Transverse colon (tissue), 4 donors: ENCODE measurements at places on chromosomes 1 and 21. TPM values are rescaled to one million over a fixed set of nuclear protein-coding genes. Genes with fewer than 3 reads are reported as not detected.

DNA sequence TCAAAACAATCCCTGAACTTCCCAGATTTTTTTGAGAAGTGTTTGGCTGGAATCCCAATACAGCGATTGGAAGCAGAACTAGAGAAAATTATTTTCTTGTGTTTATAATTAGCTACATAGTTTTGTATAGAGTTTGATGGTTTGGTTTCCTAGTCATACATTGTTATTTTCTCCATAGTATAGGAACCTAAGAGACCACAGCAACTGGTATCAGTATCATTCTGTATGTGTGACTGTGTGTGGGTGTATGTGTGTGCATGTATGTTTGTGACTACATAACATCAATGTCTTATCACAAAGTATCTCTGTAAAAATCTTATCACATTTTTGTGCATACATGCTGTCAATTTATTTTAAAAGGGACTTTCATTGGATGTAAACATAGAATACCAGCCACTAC is 780.5 kb downstream of the MRPL39 start:
- no peaks in the 10 kb centered on the region for H3K27me3 ChIP-seq
- H3K27ac ChIP-seq, result no peak overlapping the region
- no peaks in the 10 kb centered on the region for H3K4me1 ChIP-seq

GRCh38 chr1:168485048-168485447 is 58.7 kb downstream of the XCL2 start:
- H3K27me3 ChIP-seq, result no peaks in the 10 kb centered on the region
- no peaks in the 10 kb centered on the region for H3K36me3 ChIP-seq
- no peak overlapping the region for H3K4me3 ChIP-seq

The ADAM15 gene
- 196 TPM for total RNA-seq

GRCh38 chr1:51518586-51519047 is 449 bp downstream of the EPS15 start:
- H3K4me1 ChIP-seq, result peaks cover 6% of the 10 kb centered on the region
- peak overlapping the region; percentile 96 for H3K27ac ChIP-seq
- H3K36me3 ChIP-seq, result no peaks in the 10 kb centered on the region
- peak; percentile 80 for DNase-seq

DNA sequence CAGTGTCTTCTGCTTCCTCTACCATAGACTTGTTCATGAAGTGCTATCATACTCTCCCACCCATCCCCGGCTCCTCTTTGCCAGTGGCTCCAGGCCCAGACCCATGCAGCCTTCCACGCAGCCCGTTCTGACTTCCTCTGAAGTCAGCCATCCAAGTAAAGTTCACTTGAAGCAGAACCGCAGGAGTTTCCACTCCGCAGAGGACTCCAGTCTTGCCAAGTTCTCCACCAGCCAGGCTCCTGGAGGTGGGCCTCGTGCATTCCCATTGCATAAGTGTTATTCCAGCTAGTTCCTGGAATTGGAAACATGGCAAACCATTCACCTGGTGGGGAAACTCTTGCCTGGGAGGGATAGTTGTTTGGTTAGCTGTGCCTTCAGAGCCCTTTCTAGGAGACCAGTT is 185.1 kb downstream of the PLPP3 start:
- no peak for DNase-seq
- H3K4me3 ChIP-seq, result no peak overlapping the region
- no peaks in the 10 kb centered on the region for H3K36me3 ChIP-seq
- no peaks in the 10 kb centered on the region for H3K27me3 ChIP-seq
- no peaks in the 10 kb centered on the region for H3K4me1 ChIP-seq

The ATP6V1G3 gene
- not detected for total RNA-seq

GRCh38 chr21:38930853-38931252 is 125.1 kb downstream of the ETS2 start:
- no peaks in the 10 kb centered on the region for H3K36me3 ChIP-seq
- H3K4me1 ChIP-seq, result peaks cover 3% of the 10 kb centered on the region
- no peaks in the 10 kb centered on the region for H3K27me3 ChIP-seq
- no peak overlapping the region for H3K4me3 ChIP-seq

DNA sequence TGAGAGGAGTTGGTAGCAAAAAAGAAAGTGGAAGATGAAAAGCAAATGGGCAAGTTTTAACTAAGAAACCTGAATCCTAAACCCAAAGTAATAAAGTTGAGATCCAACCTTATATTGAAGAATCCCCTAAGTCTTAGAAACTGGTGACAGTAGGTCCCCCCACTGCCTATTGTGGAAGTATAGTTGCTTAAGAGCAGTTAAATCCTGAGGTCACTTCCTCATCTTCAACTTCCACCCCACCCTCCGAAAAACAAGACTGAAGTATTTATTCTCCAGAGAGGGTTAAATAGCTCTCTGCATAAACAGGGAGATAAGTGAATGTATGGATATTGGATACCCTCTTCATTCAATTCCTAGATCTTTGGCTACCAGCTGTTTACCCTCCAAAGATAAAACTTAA is 3.3 kb upstream of the DSTYK start:
- no peaks in the 10 kb centered on the region for H3K36me3 ChIP-seq
- H3K4me1 ChIP-seq, result peaks cover 6% of the 10 kb centered on the region
- no peak overlapping the region for H3K27ac ChIP-seq
- no peak for DNase-seq
- H3K27me3 ChIP-seq, result no peaks in the 10 kb centered on the region
- H3K4me3 ChIP-seq, result no peak overlapping the region

DNA sequence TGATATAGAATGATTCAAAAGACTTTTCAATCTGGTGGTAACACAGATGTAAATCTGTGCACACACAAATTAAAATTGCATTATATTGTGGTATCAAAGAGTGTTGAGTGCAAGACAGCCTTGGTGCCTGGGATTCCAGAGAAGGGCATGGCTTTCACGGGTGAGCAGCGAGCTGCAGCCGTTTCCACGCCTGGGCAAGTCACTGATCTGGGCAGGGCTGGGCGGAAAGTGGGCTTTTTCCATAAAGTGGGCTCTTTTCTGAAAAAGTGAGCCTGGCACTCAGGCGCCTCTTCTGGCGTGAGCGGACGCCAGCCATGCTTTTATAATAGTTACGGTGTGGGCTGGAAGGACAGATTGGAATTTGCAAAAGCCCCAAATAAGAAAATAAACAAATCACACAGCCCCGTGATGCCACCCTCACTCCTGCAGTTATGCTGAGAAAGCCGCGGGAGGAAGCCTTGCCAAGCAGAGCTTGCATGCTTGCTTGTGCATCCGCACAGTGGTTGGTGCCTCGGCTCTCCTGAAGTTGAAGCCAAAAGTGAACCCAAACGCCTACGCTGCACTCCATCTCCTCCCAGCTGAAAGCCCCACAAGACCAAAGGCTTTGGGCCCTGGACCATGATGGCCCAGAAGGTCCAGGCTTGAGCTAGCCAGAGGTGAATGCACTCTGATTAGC is 7.1 kb upstream of the C1orf115 start:
- DNase-seq, result no peak
- H3K4me3 ChIP-seq, result no peak overlapping the region
- no peaks in the 10 kb centered on the region for H3K36me3 ChIP-seq
- no peaks in the 10 kb centered on the region for H3K27me3 ChIP-seq
- no peaks in the 10 kb centered on the region for H3K4me1 ChIP-seq

GRCh38 chr1:31793586-31794285 is 22.1 kb downstream of the SPOCD1 start:
- no peak overlapping the region for H3K27ac ChIP-seq
- peaks cover 7% of the 10 kb centered on the region for H3K27me3 ChIP-seq
- H3K36me3 ChIP-seq, result no peaks in the 10 kb centered on the region

The ANGPTL7 gene
- total RNA-seq, result 0.55 TPM

DNA sequence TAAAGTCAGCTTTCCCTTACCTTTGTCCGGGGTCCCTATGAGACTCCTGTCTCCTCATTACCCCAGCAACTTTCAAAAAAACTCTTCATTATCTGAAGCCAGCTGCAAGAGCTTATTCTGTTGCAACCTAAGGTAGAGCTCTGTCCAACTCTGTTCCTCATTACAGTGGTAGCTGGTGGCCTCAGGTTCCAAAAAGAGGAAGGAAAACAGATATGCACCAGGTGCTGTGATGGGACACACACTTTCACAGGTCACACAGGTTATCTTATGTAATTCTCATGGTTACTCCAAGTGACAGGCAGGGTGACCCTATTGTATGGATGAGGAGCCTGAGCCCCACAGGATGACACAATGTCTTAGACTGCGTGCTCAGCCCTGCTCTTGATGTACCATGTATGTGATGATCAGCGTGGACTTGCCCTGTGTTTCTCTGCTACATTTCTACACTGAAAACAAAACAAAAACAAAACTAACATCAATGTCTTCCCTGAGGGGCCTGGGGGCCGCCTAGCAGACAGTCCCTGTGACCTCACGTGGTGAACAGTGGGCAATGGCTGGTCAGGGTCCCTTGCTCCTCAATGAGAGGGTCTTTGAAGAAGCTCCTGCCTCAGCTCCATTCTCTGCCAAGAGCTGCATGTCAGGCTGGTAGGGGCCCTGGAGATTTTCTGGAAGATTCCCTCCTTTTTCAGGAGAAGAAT is 9.7 kb upstream of the TENT5C start:
- H3K27me3 ChIP-seq, result no peaks in the 10 kb centered on the region
- H3K4me3 ChIP-seq, result no peak overlapping the region
- no peak overlapping the region for H3K27ac ChIP-seq

The FCMR gene
- total RNA-seq, result 1.1 TPM

GRCh38 chr21:36889401-36889800 is 77.1 kb downstream of the HLCS start:
- peaks cover 10% of the 10 kb centered on the region for H3K36me3 ChIP-seq
- DNase-seq, result no peak
- no peaks in the 10 kb centered on the region for H3K4me1 ChIP-seq
- H3K27me3 ChIP-seq, result no peaks in the 10 kb centered on the region

The GNAT2 gene
- not detected for total RNA-seq

The MYOM3 gene
- 2.6 TPM for total RNA-seq

The S100A1 gene
- total RNA-seq, result 4.4 TPM

GRCh38 chr1:220556641-220557040 is 28.7 kb downstream of the MARK1 start:
- no peaks in the 10 kb centered on the region for H3K36me3 ChIP-seq
- no peaks in the 10 kb centered on the region for H3K27me3 ChIP-seq
- H3K4me3 ChIP-seq, result no peak overlapping the region
- H3K27ac ChIP-seq, result no peak overlapping the region

The ST6GALNAC3 gene
- not detected for total RNA-seq

The GNAI3 gene
- total RNA-seq, result 3.7 TPM

- H3K36me3 ChIP-seq, result no peaks in the 10 kb centered on the region
- peaks cover 11% of the 10 kb centered on the region for H3K4me1 ChIP-seq
- no peak for DNase-seq
- no peak overlapping the region for H3K27ac ChIP-seq
- H3K27me3 ChIP-seq, result no peaks in the 10 kb centered on the region
These were observed 1.6 kb upstream of the IER5 start for GRCh38 chr1:181086926-181087325.

DNA sequence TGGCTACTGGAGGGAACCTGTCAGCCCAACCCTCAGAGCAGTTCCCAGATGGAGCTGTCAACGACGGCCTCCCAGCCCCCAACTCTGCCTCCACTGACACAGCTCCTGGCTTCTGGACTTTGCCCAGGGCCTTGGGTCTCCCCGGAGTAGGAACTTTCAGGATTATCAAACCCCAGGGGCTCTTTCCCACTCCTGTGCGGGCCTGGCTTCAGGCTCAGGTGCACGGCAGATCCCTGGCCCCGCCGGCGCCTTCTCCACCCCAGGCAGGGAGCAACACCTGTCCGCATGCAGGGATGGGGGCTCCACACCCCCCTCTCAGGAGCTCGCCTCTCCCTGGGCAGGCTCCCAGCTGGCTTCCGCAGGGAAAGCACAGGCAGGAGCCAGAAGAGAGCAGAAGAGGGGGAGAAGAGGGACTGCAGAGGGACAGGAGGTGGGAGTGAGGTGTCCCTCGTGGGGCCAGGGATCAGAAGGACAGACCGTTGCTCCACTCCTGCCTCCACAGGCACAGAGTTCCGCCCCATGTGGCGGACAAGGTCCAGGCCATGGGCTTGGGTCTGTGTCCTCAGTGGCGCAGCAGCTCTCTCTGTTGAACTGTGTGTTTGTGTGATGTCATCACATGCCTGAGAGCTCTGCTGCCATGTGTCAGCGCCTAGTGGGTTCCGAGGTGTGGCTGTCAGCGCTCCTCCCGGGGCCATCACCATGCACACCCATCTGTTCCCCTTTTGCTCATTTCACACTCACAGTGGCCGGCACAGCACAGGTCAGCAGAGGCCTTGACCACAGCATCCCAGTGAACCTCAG is 107.7 kb downstream of the PDE9A start:
- peaks cover 18% of the 10 kb centered on the region for H3K36me3 ChIP-seq
- DNase-seq, result no peak
- H3K27me3 ChIP-seq, result no peaks in the 10 kb centered on the region
- no peaks in the 10 kb centered on the region for H3K4me1 ChIP-seq

DNA sequence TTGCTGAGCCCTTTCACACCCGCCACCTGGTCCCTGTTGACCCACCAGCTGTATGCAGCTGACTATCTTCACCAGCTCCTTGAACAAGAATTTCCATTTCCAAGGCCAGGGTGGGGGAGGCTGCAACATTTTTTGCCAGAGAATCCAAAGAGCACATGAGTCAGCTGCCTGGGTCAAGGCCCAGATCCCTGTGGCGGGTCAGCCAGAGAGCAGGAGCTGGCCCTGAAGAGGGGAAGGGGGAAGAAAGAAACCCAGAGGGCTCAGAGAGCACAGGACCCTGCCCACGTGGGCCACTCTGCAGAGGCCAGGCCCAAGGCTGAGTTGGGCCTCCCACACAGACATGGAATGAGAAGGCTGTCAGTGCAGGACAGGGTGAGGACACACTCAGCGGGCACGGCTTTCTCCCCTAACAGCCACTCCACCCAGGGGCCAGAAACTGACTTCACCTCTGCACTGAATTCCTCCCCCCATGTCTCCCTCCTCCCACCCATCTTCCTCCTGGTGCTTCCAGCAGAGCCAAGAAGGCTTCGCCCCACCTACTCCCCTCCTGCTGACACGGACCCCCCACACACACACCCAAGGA is 28.9 kb downstream of the S100A6 start:
- peak overlapping the region; percentile 79 for H3K27ac ChIP-seq
- H3K27me3 ChIP-seq, result no peaks in the 10 kb centered on the region
- peaks cover 8% of the 10 kb centered on the region for H3K4me1 ChIP-seq
- no peaks in the 10 kb centered on the region for H3K36me3 ChIP-seq

The FCRLA gene
- total RNA-seq, result 13.1 TPM

The SLC35F3 gene
- total RNA-seq, result not detected

DNA sequence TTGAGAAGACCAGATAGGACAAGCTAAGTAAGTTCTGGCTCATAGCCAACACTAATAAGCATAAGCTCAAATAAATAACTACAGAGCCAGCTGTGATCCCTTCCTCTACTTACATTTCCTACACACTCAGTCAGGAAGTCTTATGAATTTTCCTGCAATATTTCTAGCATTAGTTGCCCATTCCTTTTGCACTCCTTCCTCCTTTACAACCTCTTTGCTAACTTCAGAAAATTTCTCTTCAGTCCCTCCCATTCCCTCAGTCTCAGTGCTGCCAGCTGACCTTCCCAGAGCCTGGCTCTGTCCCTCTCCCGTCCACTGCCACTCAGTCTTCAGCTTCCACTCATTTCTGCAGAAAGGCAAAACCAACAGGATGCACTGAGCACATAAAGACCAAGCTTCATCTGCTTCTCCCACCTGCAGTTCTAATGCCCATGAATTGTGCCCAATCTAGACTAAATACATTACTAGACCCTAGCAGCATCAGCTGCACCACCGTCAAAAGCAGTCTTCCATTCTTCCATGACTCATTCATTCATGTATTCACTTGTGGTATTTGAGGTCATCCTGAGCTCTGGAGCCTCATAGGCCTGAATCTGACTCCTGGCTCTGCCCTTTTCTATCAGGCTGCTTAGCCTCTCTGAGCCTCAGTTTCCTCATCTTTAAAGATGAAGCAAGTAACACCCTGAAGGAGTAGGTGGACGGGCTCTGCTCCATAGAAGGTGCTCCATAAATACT is 54.6 kb upstream of the SIPA1L2 start:
- H3K4me3 ChIP-seq, result no peak overlapping the region
- DNase-seq, result no peak
- H3K27ac ChIP-seq, result no peak overlapping the region
- no peaks in the 10 kb centered on the region for H3K36me3 ChIP-seq
- peaks cover 28% of the 10 kb centered on the region for H3K4me1 ChIP-seq
- no peaks in the 10 kb centered on the region for H3K27me3 ChIP-seq

GRCh38 chr1:228212415-228212965 is 4.6 kb downstream of the OBSCN start:
- peak overlapping the region; percentile 55 for H3K4me3 ChIP-seq
- no peaks in the 10 kb centered on the region for H3K36me3 ChIP-seq
- peaks cover 14% of the 10 kb centered on the region for H3K27me3 ChIP-seq
- DNase-seq, result no peak
